PC-3 (cell line): ENCODE measurements at places on chromosomes 16 and 17. TPM values are rescaled to one million over a fixed set of nuclear protein-coding genes. Genes with fewer than 3 reads are reported as not detected.
A peak's percentile ranks its signal among the peaks of the same experiment; 100 is the strongest.

Gene NHLRC4
- total RNA-seq = 0.44 TPM in 1 of 2 replicates, not detected in the other

Gene KRTAP3-2
- total RNA-seq = not detected in 2 replicates

Gene CMTR2
- 14.7 and 15.3 TPM in 2 replicates for total RNA-seq

Gene CD300E
- total RNA-seq = not detected in 2 replicates

Gene EME1
- total RNA-seq = 20.0 and 28.0 TPM in 2 replicates

Gene MINK1
- total RNA-seq = 44.5 and 64.8 TPM in 2 replicates

Gene PSMC3IP
- 20.3 and 24.1 TPM in 2 replicates for total RNA-seq

Gene KRTAP2-3
- total RNA-seq = 10.8 and 12.4 TPM in 2 replicates

Gene HOXB6
- total RNA-seq = 9.5 and 11.3 TPM in 2 replicates

GRCh38 chr16:72665701-72666100 lies 382.2 kb downstream of the ZFHX3 start:
- no peaks in the 10 kb centered on the region for H3K36me3 ChIP-seq
- H3K4me1 ChIP-seq = peaks cover 4% of the 10 kb centered on the region; the same call in 1 of the 2 replicates
- H3K27ac ChIP-seq = no peak overlapping the region
- H3K27me3 ChIP-seq = no peaks in the 10 kb centered on the region

GRCh38 chr16:58492066-58492465 lies 7.9 kb upstream of the NDRG4 start:
- no peaks in the 10 kb centered on the region for H3K4me1 ChIP-seq
- no peak for DNase-seq
- H3K36me3 ChIP-seq = no peaks in the 10 kb centered on the region
- no peak overlapping the region for H3K27ac ChIP-seq

DNA sequence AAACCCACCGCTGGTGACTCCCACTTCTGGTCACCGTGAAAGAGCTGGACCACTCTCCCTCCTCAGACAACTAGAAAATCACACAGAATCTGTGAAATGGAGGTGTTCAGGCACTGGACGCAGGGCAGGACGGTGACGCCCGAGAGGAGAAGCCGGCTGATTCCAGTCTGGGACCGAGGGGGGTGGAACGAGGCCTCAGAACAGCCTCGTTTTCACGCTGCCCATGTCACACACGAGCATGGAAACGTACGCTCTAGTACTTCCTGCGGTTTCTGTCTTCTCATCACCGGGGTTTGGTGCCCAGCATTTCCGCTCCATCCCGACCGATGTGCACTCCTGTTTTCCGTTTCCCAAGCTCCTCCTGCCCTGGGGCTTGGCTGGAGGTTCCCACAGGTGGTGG lies 101.8 kb upstream of the METRNL start:
- H3K4me1 ChIP-seq = no peaks in the 10 kb centered on the region
- DNase-seq = no peak
- no peak overlapping the region for H3K27ac ChIP-seq
- no peak overlapping the region for H3K4me3 ChIP-seq
- H3K36me3 ChIP-seq = no peaks in the 10 kb centered on the region
- no peaks in the 10 kb centered on the region for H3K27me3 ChIP-seq

GRCh38 chr16:9566099-9566498 lies 474.7 kb downstream of the HAPSTR1 start:
- H3K4me3 ChIP-seq = no peak overlapping the region
- no peak for DNase-seq
- no peaks in the 10 kb centered on the region for H3K36me3 ChIP-seq
- H3K27me3 ChIP-seq = no peaks in the 10 kb centered on the region
- H3K4me1 ChIP-seq = no peaks in the 10 kb centered on the region

GRCh38 chr17:46983782-46984181 lies 4.7 kb upstream of the RPRML start:
- no peaks in the 10 kb centered on the region for H3K36me3 ChIP-seq
- peaks cover 16% of the 10 kb centered on the region for H3K27me3 ChIP-seq
- H3K4me1 ChIP-seq = peaks cover 7% of the 10 kb centered on the region; the same call in 1 of the 2 replicates
- no peak overlapping the region for H3K4me3 ChIP-seq

- H3K27me3 ChIP-seq = no peaks in the 10 kb centered on the region
- no peaks in the 10 kb centered on the region for H3K4me1 ChIP-seq
- no peak for DNase-seq
- H3K27ac ChIP-seq = no peak overlapping the region
- no peaks in the 10 kb centered on the region for H3K36me3 ChIP-seq
These were observed 493.7 kb upstream of the ERCC4 start for GRCh38 chr16:13426269-13426668.

DNA sequence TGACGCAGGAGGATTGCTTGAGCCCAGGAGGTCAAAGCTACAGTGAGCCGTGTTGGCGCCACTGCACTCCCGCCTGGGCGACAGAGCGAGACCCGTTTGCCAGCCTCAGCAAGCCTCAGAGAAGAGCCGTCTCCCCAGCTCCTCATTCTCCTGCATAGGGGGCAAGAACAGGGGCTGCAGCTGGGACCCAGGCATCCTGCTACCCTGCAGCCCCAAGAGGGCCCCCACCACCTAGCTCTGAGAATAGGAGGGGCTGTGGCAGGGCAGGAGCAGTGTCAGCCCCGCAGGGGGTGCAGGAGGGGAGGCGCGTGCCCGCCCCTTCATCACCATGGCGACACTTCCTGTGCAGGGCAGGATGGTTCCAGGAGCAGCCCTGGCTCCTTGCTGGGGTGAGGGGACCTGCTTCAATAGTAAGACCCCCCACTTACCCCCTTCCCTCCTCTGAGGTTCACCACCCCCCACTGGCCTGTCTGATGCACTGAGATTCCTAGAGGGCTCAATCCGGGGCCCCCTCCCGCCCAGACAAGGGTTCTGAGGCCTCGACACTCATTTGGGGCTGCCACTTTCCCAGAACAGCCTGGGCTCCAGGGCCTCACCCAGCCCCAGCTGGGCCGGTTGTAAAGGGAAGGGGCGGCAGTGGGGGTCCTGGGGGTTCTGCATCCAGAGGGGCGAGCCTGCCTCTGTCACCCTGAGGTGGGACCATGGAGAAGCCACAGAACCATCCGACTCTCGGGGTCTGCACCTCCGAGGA lies 20.2 kb downstream of the VASN start:
- H3K36me3 ChIP-seq = no peaks in the 10 kb centered on the region
- H3K27ac ChIP-seq = no peak overlapping the region
- no peaks in the 10 kb centered on the region for H3K4me1 ChIP-seq
- no peak for DNase-seq
- no peak overlapping the region for H3K4me3 ChIP-seq

- H3K4me1 ChIP-seq = no peaks in the 10 kb centered on the region
- no peak for DNase-seq
These were observed 18.2 kb upstream of the METTL2A start for GRCh38 chr17:62405451-62405850.

- H3K4me1 ChIP-seq = no peaks in the 10 kb centered on the region
- no peak for DNase-seq
- H3K27ac ChIP-seq = no peak overlapping the region
- no peaks in the 10 kb centered on the region for H3K36me3 ChIP-seq
- H3K27me3 ChIP-seq = no peaks in the 10 kb centered on the region
These were observed 152.4 kb downstream of the ABCC12 start for GRCh38 chr16:48003206-48003907.

DNA sequence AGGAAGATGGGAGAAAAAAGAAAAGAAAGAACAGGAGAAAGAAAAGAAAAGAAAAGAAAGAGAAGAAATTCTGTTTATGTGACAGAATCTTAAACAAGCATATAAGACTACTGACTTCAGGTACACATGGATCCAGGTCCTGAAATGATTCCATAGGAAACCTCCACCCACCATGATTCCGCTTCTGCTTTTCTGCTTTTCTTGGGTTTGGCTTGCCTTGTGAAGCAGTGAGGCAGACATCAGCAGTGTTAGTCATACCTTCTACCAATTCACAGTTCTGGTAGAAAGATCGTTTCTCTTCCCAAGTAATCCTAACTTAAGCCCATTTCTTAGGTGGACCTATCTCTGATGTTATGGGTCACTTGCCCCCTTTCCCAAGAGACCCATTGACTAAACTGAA lies 660.1 kb upstream of the RBFOX1 start:
- no peaks in the 10 kb centered on the region for H3K36me3 ChIP-seq
- no peak overlapping the region for H3K27ac ChIP-seq
- DNase-seq = no peak
- H3K4me3 ChIP-seq = no peak overlapping the region
- H3K27me3 ChIP-seq = no peaks in the 10 kb centered on the region
- no peaks in the 10 kb centered on the region for H3K4me1 ChIP-seq

GRCh38 chr17:35496451-35497290 lies 40.8 kb downstream of the SLFN12L start:
- peaks cover 59% of the 10 kb centered on the region for H3K27me3 ChIP-seq
- H3K36me3 ChIP-seq = no peaks in the 10 kb centered on the region
- H3K4me1 ChIP-seq = no peaks in the 10 kb centered on the region
- no peak overlapping the region for H3K4me3 ChIP-seq
- no peak for DNase-seq

DNA sequence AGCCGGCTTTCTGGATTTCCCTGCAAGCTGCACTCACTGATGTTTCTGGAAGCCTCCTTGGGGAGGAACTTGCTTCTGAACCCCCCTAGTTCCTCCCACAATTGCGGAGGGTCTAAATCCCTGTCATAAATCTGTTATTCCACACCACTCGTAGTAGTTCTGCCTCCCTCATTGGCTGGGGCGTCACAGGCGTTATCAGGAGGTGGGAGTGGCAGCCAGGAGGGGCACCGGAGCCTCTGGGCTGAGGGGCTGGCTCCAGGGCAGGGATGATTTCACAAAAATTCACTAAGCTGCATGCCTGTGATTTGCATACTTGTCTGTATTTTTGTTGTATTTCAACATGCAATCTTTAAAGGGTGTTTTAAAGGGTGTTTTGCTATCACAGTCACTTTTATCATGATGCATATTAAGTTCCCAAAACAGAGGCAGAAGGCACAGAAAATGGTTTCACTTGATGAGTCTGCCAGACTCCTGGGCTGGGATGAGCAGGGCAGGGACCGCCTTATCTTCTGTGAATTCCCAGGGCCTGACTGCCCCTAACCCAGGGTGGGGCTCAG lies 176.2 kb upstream of the FOXF1 start:
- DNase-seq = no peak
- H3K36me3 ChIP-seq = no peaks in the 10 kb centered on the region
- no peak overlapping the region for H3K27ac ChIP-seq
- H3K27me3 ChIP-seq = peaks cover 44% of the 10 kb centered on the region

DNA sequence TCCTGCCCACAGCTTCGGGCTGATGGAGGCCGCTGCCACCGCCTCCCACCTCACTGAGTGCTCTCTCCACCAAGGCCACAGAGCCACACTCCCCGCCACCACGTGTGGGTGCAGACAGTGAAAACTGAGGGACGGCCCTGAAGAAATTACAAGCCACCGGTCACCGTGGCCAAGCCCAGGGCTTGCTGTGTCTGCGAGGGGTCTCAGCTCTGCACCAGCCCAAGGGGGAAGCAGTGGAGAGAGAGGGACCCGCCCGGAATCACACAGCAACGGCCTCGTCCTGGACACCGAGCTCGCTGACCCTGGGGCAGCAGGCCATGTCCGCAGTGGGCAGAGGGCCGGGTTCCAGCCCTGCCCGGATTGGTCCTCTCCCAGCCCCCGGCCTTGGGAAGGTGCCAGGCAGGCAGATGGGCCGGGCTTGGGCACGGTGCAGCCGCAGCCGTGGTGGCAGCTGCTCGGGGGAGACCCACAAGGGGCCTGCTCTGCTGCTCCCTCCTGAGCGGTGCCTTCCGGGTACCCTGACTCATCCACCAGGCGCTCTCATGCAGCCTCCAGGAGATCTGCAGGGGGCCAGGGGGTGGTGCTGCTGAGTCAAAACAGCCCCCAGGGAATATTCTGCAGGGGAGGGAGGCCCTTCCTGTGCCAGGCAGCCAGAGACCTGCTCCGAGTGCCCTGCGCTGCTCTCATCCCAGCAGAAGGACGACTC lies 52.0 kb downstream of the CBFA2T3 start:
- H3K27me3 ChIP-seq = no peaks in the 10 kb centered on the region
- H3K4me3 ChIP-seq = no peak overlapping the region
- H3K36me3 ChIP-seq = no peaks in the 10 kb centered on the region
- no peak overlapping the region for H3K27ac ChIP-seq

DNA sequence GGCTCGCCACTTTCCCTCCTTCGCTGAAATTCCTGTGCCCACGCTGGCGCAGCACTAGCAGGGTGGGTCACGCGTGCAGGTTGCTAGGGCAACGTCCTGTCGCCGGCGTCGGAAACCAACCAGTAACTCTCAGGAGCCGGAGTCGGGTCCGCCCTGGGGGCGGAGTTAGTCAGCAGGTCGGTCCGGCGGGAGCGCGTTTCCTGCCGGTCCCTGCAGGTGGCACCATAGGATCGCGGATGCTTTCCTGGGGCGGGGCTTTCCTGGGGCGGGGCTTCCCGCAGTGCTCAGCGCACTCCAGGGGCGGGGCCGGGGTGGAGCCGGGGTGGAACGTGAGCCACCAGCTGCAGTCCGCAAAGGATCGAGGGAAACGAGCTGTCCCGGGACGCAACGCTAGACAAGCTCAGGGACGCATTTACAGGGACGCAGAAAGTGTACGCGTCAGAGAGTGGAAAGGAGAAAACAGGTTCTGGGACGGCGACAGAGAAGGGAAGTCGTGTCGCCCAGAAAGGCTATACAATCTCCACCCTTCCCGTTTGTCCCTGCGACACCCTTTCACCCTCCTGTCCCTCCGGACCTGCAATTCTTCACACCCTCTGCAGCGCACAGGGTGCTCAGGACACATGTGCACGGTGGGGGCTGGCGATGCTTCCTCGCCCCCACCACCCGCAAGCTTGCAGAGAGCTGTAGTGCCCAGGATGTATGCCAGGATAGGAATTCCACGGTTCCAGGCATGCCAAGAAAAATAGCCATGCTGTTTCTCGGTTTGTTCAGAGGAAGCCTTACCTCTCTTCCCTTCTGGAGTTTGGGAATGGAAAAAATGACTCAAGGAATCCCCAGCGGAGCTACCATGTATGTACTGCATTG lies 12.3 kb downstream of the COPZ2 start:
- no peaks in the 10 kb centered on the region for H3K36me3 ChIP-seq
- no peaks in the 10 kb centered on the region for H3K27me3 ChIP-seq
- peak overlapping the region; percentile 72 for H3K4me3 ChIP-seq
- peak; percentile 99 for DNase-seq
- H3K27ac ChIP-seq = peak overlapping the region; percentile 88
- H3K4me1 ChIP-seq = peaks cover 41% of the 10 kb centered on the region

- H3K4me3 ChIP-seq = no peak overlapping the region
- no peaks in the 10 kb centered on the region for H3K4me1 ChIP-seq
- H3K36me3 ChIP-seq = no peaks in the 10 kb centered on the region
- no peaks in the 10 kb centered on the region for H3K27me3 ChIP-seq
- no peak overlapping the region for H3K27ac ChIP-seq
These were observed 49.1 kb upstream of the PMFBP1 start for GRCh38 chr16:72220875-72221629.
